ENCODE measurements at places on chromosomes 1 and 21.

- no peak for DNase-seq
These were observed 26.1 kb upstream of the STMN1 start for GRCh38 chr1:25932321-25932720.

- no peak for DNase-seq
These were observed 196.9 kb upstream of the ETV3 start for GRCh38 chr1:157335056-157335455.

- no peak for DNase-seq
These were observed 8.4 kb upstream of the SNX7 start for GRCh38 chr1:98653123-98653522.

GRCh38 chr1:178531887-178532286, 19.0 kb downstream of the TEX35 start:
- no peak for DNase-seq

GRCh38 chr1:226678251-226678650, 60.8 kb downstream of the ITPKB start:
- DNase-seq, result no peak

DNA sequence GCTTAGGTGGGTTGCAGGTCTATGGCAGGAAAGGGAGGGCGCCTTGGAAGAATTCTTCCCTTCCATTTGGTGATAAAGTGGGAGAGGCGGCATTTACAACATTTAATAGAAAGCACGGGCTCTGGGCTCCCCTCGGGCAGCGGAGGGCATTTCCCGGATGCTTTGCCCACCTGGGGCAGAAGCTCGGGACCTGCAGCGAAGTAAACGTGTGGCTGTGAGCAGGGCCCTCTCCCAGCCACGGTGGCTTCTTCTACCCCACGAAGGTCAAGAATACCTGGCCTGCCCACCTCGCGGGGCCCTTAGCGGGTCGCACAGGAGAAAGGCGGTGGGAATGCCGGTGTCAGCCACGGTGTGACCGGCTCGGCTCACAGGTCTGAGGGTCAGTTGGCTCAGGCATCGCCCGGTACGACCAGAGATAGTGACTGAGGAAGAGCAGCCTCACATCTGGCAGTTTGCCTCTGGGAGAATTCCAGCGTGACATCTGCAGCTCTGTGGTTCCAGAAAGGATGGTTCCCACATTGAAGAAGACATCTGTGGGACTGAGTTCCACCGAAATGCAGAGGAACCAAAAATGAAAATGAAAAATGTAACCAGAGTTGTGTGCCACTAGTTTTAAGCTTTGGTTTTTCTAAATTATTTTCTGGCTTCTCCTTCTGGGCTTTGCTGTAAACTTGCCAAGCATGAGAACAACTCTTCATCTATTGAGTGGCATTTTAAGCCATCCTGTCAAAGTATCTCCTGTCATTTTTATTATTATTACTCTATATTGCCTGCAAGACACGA, 720 bp upstream of the F3 start:
- DNase-seq, result no peak

GRCh38 chr1:220962031-220962751, 82.9 kb downstream of the HLX start:
- no peak for DNase-seq

GRCh38 chr1:233865902-233866301, 38.6 kb upstream of the SLC35F3 start:
- no peak for DNase-seq

DNA sequence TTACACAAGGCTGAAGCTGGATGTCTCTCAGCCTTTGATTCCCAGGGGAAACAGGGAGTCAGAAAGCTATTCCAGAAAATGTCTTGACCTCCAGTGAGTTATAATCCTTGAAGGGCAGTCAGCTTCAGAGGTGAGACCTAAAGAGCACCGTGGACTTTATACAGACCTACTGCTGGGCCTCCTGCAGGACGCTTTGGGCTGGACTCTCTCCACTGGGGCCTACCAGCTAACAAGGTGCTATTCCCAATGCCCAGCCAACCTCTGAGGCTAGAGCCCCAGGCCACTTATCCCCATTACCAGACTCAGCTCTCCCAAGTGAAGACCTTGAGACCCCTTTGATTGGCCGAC, 6.6 kb downstream of the SETD4 start:
- DNase-seq, result no peak

DNA sequence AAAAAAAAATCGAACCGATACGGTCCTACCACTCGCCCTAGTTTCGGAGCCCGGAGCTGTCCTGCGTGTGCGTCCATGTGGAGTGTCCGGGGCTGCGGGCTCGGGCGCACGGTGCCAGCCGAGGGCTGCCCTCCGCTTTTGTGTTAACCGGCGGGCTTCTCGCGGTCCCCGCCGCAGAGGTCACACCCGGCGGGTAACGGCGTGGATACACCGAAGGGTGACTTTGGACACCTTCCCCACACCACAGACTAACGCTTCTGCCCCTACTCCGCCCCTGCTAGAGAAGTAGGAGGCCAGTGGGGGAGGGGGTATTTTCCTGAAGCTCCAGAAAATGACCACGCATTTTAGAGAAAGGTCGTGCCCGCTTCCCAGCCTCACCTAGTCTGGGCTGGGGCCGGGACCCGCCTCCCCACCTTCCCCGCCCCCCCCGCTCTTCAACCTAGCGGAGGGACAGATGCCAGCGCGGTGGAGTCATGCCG, 609 bp upstream of the ATF3 start:
- DNase-seq, result no peak

DNA sequence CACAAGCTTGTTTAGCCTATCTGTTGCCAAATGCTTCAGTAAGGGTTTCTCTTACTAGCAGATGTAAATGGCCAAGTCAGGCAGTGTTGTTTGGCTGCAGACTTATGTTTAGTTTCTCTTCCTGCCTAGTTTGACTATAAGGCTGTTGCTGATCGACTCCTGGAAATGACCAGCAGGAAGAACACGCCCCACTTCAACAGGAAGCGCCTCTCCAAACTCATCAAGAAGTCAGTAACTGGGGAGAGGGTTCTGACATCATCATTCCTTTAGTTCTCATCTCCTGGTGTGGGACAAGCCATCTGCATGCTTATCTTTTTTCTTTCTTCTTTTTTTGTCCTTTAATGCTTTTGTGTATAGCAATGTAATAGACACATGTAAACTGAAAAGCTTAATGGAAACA, 25.1 kb downstream of the RRP1B start:
- no peak for DNase-seq

- no peak for DNase-seq
These were observed 210.1 kb upstream of the NRIP1 start for GRCh38 chr21:15274701-15275485.

DNA sequence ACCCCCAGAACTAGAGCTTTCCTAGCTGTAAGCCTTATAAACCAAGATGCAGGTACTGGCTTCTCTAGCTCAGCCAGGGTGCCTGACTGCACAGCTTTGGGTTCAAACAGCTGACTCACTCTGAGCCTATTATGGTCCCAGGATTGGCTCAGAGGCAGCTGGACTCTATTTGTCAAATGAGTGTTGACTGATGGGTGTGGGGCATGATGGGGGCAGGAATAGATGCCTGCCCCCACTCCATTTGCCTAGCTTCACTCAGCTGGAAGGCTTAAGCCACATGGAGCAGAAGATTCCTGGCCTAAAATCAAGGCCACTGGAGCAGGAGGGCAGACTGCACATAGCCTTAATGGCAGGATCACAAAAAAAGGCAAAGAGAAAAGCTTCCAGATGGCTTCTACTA, 90.5 kb downstream of the PIK3R3 start:
- no peak for DNase-seq

- no peak for DNase-seq
These were observed 13.9 kb upstream of the PRMT2 start for GRCh38 chr21:46621457-46622182.

DNA sequence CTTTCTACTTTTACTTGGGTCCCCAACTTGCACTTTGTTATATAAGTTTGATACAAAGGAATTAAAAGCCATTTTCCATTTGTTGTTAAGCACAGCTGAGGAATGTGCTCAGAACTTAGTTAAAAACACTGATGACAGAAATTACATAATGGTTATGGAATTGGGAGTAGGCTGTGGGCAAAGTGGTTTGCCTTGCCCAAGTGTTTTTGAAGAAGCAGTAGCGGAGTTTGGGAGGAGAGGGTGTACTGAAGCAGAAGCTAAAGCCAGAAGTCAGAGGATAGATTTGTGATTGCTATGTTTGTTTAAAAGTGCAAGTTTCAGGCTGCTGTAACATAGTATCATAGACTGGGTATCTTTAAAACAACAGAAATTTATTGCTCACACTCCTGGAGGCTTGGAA, 391.8 kb downstream of the DUSP10 start:
- no peak for DNase-seq

DNA sequence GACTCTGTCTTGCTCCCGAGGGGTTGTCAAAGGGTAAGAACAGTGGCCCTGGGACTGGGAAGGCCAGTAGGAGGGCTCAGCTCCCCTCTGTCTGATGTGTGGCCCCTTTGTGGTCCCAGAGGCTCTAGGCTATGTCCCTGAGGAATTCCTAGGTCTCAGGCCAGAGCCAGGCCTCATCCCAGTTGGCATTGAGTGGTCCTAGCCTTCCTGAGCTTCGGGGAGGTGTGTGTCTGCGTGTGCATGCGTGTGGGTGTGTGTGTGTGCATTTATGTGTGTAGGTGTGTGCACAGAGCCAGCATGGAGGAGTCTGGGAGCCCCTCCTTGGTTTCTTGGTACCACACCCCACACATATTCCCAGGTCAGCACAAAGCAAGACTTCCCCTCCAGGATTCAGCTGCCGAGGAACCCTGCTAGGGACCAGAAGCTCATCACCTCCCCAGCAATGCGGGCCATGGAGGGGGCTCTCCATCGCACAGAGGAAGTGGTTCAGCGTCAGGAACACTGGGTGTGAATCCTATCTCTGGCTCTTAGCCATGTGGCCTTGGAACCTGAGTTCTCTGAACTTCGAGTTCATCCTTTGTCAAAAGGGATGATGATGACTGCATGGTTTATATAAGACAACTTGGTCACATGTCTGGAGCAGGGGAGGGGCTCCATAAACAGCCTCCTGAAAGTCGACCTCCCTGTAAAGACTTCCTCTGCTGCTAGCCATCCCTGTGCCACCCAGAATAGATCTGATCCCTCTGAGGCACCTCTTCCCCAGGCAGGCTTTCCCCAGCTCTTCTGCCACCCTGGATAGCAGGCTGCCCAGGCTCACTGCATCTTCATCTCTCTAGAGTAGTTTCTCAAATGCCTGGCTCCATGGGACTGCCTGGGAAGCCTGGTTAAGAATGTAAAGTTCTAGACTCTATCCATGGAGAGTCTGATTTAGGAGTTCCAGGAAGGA, 8.3 kb upstream of the EPS8L3 start:
- no peak for DNase-seq

DNA sequence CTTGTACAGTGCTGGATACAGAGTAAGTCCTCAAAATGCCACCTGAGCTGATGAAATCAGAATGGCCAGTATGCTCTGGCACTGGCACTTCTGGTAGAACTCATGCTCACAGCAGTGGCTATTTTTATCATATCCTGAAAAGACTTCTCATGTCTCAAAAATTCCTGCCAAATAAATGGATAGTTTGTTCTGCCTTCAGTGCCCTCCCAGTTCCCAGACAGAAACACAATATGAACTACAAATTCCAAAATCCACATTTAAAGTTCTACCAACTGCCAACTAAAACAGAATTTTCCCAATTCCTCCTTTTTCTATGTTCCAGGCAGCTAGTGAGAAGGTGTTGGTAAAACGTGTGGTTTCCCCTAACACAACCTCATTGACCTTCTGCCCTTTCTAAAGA, 51.4 kb upstream of the RGS1 start:
- no peak for DNase-seq

DNA sequence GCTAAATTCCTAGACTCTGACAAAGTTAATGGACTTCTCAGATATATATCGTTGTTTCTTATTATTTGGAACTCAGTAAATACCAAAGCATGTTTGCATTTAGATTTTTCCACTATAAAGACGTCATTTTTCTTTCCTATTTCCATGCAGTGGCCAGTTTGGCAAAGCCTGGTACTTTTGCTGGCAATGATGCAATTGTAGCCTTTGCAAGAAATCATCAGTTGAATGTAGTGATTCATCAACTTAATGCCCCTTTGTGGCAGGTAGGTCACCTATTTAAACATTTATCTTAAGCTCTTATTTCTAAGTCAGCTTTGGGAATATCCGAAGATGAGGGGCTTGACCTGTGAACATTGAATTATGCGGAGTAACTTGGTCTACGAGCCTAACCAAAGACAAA, 12.0 kb downstream of the OTUD3 start:
- no peak for DNase-seq

DNA sequence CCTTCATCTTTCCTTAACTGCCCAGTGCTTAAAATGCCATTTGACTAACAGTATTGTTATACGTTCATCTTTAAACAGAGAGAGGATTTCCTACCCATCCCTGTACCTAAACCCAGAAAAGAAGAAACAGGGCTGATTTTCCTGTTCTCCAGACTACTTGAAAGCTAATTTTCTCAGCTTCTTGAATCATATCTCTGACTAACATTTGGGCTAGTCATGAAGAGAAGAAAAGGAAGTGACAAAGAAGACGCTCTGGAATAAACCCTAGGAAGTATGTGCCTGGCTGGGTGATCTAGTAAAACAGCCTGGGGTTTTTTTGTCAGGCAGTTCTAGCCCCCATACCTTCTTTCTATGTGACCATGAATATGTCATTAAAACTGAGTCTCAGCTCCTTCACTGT, 44.8 kb upstream of the SGIP1 start:
- DNase-seq, result no peak

DNA sequence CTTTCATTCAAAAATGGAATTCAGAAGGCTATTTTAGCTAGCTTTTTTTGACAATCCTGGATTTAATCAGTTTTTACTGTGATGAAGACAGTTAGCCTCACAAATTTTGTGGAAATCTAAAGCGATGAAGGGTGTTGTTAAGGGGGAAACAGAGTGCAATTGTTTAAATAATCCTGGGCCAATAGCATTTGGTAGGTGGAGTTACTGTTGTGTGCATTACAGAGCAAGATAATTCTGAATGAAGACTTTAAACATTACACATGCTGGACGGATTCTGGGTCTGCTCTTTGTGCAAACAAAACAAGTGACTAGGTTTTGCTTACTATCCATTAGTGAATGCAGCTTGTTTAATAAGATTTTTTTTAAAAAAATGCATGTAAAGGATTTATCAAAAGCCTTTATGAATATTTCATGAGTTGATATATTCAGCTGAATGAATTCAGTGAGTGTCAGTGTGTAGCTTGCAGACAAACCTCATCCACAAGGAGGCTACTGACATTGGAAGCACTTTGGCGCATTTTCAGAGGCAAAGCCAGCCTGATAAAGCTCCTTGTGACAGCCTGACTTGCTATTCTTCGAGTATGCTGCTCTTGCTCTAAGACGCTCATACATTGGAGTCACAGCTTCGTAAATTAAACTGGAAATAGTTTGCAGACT, 199.6 kb downstream of the PDE4B start:
- DNase-seq, result no peak

GRCh38 chr1:235952950-235953615, 86.4 kb upstream of the LYST start:
- DNase-seq, result no peak

DNA sequence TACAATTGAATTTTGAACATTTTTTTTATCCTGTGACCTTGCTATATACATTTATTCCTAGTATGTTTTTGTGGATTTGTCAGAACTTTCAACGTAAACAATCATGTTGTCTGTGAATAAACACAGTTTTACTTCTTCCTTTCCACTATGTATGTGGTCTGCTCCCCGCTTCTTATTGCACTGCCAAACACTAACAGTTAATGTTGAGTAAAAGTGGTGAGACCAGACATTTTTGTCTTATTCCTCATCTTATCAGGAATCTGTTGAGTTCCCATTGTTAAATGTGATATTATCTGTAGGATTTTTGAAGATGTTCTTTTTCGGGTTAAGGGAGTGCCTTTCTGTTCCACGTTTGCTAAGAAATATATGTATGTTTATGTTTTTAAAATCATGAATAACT, 45.9 kb downstream of the CAMSAP2 start:
- DNase-seq, result no peak
